Activated T-helper 9 cell treated with anti-CD3 and anti-CD28 coated beads, Interleukin-2, amount 50 U/mL, for 16 hours (primary cell): ENCODE measurements at places on chromosomes 6 and 20.

- DNase-seq, result no peak
Observed at GRCh38 chr6:119241111-119241465, 108.5 kb downstream of the MAN1A1 start.

DNA sequence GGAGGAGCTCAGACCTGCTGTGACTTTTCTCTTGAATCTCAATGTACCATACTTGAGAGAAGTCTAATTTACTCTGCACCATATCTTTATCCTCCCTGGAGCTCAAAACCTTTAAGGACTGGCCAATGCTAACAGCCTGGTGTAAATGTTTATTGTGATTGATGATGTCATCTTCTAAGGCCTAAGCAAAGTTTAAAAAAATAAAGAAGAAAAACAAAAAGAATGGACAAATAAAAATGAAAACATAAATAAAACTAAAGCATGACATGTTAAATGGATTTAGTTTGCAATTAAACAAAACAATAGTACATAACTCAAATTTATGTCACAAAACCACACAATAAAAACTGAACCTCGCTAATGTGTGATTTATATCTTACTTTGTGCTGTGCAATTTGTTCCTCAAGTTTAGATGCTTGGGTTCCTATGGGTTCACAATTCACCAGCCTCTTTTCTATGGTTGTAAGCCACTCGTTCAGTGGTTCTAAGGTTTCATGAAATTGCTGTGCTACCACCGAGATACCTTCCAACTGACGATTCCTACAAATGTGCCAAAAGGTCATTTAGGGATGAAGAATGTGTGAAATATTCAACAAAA lies 113.0 kb downstream of the DST start:
- DNase-seq, result no peak

- no peak for DNase-seq
Observed at GRCh38 chr20:35341366-35342028, 49.3 kb upstream of the FAM83C start.

DNA sequence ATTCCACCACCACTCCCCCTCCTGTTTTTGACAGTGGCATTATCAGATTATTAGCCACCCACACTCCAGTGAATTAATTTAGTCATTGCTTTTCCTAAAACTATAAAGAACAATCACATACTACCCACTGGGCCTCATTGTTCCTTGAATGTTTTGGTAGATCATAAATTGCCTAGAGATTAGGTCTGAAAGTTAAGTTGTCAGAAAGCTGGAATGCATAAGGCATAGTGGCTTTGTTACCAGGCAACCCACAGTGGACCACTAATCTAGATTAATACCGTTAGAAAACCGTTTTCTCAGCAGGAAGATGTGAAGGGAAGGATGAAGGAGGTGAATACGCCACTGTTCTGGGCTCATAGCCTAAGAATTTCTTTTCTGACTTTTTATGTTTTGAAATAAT lies 75.6 kb downstream of the SAMD3 start:
- no peak for DNase-seq
